Suppressor macrophage (primary cell): ENCODE measurements at places on chromosomes 7 and 10.

- DNase-seq: no peak
These were observed 79.1 kb downstream of the VTI1A start for GRCh38 chr10:112526139-112526538.

DNA sequence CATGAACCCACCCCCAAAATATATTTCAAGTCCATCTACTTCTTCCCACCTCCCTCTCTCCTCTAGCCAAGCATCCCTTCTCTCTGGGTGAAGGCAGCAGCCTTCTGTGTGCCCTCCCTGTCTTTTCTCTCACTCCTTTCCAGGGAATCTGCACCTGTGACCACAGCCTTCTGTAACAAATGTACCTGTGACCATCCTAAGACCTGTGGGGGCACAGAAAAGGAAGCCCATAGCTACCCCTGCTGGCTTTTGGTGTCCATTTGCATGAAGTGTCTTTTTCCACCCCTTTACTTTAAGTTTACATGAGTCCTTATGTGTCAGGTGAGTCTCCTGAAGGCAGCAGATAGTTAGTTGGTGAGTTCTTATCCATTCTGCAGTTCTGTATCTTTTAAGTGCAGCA, 2.0 kb upstream of the TBXAS1 start:
- DNase-seq: no peak

- no peak for DNase-seq
These were observed 200.1 kb downstream of the PTPRN2 start for GRCh38 chr7:158387546-158387891.

DNA sequence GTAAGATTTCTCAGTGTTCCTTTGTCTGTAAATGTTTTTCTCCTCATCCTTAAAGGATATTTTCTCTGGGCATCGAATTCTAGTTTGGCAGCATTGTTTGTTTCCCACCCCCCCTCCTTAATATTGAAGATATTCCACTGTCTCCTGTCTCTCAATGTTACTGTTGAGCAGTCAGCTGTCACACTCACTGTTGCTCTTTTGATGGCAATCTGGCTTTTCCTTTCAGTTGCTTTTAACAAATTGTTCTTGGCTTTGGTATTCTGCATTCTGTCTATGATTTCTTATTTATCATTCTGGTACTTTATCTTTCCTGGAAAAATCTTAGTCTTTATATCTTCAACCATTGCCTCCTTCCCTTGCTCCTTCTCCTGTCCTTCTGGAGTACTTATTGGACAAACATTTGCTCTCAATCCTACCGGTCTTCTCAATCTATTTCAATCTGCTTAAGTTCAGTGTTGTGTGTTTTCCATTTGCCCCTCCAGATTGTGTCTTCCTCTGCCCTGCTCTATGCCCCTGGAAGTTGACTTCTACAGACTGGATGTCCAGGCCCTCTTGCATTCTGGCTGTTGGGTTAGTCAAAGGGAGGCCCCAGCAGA, 9.3 kb upstream of the GTPBP4 start:
- no peak for DNase-seq

GRCh38 chr10:30836406-30836805, 195.3 kb downstream of the ZNF438 start:
- no peak for DNase-seq

DNA sequence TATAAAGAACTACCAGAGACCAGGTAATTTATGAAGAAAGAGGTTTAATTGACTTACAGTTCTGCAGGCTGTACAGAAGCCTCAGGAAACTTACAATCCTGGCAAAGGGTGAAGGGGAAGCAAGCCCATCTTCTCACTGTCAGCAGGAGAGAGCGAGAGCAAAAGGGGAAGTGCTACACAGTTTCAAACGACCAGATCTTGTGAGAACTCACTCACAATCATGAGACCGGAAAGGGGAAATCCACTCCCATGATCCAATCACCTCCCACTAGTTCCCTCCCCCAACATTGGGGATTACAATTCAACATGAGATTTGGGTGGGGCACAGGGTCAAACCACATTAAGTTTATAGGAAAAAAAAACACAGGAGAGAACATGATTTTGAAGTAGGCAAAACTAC, 222.1 kb upstream of the SHH start:
- peak; percentile 79 for DNase-seq

- no peak for DNase-seq
These were observed 50.9 kb upstream of the SEMA3D start for GRCh38 chr7:85237721-85238120.

DNA sequence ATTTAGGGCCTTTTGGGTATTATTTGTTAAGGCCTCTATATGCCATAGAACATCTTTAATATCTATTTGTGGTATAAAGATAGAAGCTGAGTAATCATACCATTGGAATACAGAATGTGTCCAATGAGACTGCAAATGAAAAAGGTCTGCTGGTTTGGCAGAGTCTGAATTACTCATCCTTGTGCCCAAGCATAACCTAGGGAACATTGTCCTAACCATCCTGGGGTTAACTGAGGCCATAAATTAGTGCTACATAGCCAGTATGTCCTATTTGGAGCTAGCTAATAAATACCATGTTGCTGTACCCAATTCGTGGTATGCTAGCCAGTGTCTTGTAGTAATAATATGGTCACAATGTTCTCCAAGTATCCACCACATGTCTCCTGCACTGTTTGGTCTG, 117.1 kb downstream of the ANKRD26 start:
- no peak for DNase-seq

- no peak for DNase-seq
These were observed 33.2 kb downstream of the CHST15 start for GRCh38 chr10:124060148-124060720.

GRCh38 chr7:99525713-99526440, 21.4 kb downstream of the ZKSCAN5 start:
- DNase-seq: peak; percentile 40

DNA sequence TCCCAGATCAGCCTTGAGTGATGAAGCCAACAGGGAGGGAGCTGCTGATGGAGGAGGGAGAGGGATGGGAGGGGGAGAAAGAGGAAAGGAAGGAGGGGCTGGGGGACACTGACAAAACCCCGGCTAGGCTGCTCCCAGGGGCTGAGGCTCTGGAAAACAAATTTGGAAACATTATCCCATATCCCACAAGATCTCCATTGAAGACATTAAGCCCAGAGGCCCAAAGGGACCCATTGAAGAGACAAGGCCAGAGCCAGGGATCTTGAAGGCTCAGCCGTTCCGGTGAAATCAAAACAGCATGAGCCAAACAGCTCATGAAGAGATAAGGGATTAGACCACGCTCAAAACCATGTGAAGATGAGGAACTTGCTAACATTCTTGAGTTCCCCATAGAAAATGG, 184.3 kb upstream of the ITGB1 start:
- no peak for DNase-seq

DNA sequence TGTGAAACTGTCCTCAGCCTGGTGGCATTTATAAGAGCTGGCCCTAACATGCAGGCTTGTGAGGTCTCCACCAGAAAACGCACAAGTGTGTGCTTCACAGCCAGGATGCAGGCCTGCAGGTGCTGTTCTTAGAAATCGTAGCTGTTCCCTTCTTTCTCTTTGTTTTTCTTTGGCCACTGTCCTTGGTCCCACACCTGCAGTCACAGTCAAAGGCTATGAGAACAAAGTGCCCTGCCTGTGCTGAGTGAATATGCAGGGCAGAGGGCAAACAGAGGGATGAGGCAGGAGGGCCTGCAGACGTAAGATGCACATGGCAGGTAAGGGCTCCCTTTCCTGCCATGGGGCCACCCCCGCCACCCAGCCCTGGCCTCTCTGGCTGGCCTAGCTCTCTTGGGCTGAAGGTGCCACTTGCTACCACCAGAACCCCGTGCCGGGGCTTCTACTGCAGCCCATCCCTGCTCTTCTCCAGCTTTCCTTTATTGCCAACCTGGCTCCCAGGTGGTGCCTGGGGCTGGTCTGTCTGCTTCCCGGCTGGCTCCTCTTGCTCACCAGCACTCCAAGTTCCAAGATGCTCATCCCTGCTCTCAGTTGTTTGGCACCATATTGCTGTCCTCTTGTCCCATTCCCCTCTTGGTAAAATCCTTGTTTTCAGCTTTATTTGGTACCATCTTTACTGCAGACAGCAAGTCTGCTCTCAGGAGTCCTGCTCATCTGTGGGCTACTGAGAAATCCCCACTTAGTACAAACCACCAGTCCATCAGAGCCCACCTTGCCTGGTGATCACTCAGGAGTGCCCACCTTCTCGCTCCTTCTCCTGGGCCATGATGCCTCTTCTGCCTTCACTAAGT, 308.1 kb upstream of the ZMIZ1 start:
- DNase-seq: no peak

DNA sequence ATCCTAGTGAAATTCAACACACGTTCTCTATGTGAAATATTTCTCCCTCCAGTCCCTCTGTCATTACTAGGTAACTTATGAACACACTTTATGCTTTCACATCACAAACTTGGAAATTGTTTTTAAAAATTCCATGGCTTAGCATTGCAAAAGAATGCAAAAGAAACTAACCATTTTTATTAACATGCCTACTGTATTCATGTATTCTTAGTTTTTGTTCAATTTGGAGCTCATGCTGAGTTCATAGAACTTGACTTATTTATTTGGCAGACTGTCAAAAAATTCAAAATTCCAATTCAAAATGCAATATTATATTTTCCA, 155.0 kb upstream of the SEMA3C start:
- no peak for DNase-seq

DNA sequence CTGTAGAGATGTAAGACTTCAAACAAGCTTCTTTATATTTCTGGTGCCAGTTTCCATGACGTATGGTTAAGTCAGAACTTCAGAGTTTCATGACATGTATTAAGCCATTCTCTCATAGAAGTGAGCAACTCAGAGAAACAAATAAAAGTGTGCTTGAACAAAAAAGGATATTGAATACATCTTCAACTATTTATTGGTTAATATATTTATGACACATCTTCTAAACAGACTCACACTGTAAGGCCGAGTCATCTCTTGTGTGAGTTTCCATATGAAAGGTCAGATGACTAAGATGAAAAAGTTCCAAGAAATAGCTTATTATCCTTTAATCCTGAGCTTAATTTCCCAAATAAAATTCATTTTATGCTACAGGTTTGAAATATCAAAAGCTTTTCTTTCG, 105.5 kb upstream of the CSTF2T start:
- DNase-seq: no peak

- DNase-seq: peak; percentile 17
These were observed 59.1 kb downstream of the STK32C start for GRCh38 chr10:132248455-132249225.
